Activated CD4-positive, alpha-beta T cell treated with anti-CD3 and anti-CD28 coated beads for 24 hours (primary cell): ENCODE measurements at places on chromosomes 16 and 17.
A peak's percentile ranks its signal among the peaks of the same experiment; 100 is the strongest.

DNA sequence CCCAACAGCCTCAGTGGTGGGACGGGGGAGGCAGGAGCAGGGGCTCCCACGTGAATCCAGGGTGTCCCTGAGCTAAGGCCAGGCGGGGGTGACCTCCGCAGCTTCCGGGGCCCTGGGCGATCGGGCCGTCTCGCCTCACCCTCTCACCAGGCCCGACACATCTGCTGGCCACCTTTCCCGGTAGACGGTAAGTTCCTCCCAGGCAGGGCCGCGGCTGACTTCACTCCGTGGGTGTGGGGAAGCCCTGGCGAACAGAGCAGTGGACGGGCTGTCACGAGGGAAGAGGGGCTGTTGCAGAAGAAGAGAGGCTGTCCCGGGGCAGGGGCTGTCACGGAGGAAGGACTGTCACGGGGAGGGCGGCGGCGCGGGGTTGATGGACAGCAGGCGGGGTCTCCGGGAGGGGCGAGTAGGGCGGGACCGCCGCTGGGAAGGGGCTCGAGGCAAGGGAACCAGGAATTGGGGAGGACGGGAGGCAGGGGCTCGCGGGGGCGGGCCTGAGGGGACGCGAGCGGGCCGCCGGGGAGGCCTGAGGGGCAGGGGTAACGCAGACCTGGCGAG, 498 bp downstream of the PKMYT1 start:
- no peak for DNase-seq

GRCh38 chr16:4519274-4520058, 19.1 kb downstream of the CDIP1 start:
- no peak for DNase-seq

DNA sequence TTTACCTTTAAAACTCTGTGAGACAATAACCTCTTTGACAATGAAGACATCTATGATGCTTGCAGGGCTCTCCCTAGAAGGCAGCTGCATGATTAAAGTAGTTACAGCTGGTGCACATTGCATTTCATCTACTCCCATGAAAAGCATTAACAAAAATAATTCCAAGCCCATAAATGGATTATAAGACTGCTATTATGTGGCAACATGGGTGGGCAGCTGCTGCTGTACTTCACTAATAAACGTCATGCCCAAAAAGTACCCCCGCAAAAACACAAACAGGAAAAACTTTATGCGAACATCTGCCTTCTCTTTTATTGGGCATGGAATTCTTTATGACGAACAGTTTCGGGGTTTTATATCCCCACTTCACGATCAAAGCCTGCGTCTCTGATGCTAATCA, 224.9 kb downstream of the CA10 start:
- DNase-seq = no peak

- DNase-seq = no peak
These were observed 116.5 kb downstream of the ZNF423 start for GRCh38 chr16:49739381-49739780.

GRCh38 chr17:54404259-54404658, 496.4 kb upstream of the TOM1L1 start:
- DNase-seq = no peak

DNA sequence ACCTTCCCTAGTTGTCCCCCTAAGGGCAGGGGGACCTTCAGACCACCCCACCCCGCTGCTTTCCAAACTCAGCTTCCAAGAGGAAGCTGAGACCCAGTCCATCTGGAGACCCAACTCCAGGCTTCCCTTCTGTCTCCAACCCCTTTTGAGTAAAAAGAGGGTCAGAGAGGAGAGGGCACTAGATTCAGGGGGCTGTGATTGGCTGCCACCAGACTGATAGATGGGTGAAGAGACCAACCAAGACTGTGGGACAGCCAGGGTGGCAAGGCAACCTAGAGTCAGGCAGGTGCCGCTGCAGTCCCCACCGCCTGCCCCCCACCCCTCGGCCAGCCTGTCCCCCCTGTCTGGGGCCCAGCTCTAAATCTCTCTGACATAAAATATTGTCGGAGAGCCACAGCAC, 92.5 kb downstream of the SDK2 start:
- DNase-seq = no peak

DNA sequence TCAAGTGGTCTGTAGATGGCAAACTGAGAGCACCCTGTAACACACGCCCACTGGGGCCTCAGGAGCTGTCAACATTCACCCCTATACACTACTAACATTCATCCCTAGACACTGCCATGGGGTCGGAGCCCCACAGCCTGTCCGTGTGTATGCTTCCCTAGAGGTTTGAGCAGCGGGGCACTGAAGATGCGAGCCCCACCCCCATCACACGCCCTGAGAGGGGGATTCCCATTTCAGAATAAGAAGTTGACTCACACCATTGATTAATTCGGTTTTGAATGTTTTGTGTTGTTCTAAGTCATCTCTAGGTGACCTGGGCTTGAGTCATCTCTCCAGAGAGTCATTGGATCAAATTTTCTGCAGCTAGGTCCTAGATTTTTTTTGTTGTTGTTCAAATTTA, 37.3 kb upstream of the MMD start:
- DNase-seq = peak; percentile 30

GRCh38 chr17:15973016-15973415, 26.5 kb downstream of the ZSWIM7 start:
- DNase-seq = no peak

GRCh38 chr17:32610943-32611342, 124.2 kb downstream of the CDK5R1 start:
- no peak for DNase-seq

DNA sequence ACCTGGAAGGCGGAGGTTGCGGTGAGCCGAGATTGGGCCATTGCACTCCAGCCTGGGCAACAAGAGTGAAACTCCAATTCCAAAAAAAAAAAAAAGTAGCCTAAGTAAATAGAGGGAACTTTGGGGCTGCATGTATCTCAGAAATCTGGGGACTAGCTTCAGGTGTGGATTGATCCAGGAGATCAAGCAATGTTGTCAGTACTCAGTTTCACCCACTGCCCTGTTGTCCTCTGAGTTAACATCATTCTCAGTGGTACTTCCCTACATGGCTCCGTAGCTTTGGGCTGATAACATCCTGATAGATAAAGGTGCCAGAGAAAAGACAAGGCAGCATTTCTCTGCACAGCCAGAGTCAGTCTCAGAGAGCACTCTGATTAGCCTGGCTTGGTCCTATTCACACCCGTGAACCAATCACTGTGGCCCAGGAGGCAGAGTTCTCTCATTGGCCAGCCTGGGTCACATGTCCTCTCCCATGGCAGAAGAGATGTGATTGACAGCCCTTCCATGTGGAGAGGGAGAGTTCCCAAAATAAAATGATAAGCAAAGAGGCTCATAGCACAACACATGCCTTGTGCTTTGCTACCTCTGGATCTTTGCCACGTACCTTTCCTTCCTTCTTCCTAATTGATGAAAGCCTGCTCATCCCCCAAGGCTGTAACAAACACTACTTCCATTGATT, 99.6 kb downstream of the ABCC1 start:
- no peak for DNase-seq

- DNase-seq = peak; percentile 86
These were observed 1.4 kb downstream of the PHF23 start for GRCh38 chr17:7237761-7238419.

DNA sequence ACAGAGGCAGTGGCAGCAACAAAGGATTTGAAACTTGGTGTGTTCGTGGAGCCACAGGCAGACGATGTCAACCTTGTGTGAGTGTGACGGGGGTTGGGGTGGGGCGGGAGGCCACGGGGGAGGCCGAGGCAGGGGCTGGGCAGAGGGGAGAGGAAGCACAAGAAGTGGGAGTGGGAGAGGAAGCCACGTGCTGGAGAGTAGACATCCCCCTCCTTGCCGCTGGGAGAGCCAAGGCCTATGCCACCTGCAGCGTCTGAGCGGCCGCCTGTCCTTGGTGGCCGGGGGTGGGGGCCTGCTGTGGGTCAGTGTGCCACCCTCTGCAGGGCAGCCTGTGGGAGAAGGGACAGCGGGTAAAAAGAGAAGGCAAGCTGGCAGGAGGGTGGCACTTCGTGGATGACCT, 25.5 kb downstream of the STH start:
- no peak for DNase-seq

GRCh38 chr17:1312261-1312870, 32.9 kb downstream of the TRARG1 start:
- no peak for DNase-seq

GRCh38 chr16:30966033-30966619, 8.6 kb downstream of the SETD1A start:
- DNase-seq = no peak

- no peak for DNase-seq
These were observed 36.9 kb downstream of the PPL start for GRCh38 chr16:4900036-4900435.

DNA sequence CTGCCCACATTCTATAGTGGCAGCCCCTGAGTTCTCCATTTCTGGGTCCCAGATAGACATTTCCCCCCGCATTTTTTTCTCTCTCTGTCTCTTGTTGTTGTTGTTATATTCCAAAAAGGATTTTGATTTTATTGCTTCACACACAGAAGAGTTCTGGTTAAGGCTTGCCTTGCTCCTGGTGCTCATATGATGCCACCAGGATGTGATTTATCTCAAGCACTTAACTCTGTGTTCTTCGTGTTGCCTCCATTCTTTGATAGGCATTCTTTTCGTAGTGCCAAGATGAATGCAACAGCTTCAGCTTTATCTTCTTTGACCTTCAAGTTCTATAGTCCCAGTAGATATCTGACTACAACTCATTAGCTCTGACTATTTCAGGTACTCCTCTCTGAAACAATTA, 9.1 kb downstream of the ITGA3 start:
- DNase-seq = no peak
